GM23338 (cell line): ENCODE measurements at places on chromosomes 6 and 20. TPM values are rescaled to one million over a fixed set of nuclear protein-coding genes. Genes with fewer than 3 reads are reported as not detected.

GRCh38 chr6:68758559-68758958, 123.5 kb downstream of the ADGRB3 start:
- no peak for DNase-seq

DNA sequence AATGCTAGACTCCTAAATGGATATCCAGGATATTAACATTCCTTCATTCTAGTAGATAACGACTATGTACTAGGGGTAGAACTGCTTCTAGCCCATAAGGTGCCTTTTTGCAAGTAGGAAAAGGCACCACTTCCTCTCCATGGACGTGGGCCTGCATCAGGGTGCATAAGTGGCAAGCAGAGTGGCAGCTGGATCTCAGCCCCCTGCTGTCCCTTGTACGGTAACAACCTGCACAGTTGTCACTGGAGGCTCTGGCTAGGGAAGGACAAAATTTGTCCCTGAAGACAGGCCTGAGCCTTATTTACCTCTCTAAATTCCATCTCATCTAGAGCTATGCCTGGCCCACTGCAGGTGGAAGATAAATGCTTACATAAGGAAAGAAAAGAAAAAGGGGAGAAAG, 42.5 kb upstream of the SAYSD1 start:
- no peak for DNase-seq

GRCh38 chr6:84953111-84953755, 188.8 kb upstream of the TBX18 start:
- DNase-seq: peak; percentile 3

- DNase-seq: no peak
Measured at GRCh38 chr20:58453391-58453790, 61.8 kb downstream of the APCDD1L start.

GRCh38 chr20:40690836-40691565, 2.0 kb upstream of the MAFB start:
- DNase-seq: peak; percentile 23

DNA sequence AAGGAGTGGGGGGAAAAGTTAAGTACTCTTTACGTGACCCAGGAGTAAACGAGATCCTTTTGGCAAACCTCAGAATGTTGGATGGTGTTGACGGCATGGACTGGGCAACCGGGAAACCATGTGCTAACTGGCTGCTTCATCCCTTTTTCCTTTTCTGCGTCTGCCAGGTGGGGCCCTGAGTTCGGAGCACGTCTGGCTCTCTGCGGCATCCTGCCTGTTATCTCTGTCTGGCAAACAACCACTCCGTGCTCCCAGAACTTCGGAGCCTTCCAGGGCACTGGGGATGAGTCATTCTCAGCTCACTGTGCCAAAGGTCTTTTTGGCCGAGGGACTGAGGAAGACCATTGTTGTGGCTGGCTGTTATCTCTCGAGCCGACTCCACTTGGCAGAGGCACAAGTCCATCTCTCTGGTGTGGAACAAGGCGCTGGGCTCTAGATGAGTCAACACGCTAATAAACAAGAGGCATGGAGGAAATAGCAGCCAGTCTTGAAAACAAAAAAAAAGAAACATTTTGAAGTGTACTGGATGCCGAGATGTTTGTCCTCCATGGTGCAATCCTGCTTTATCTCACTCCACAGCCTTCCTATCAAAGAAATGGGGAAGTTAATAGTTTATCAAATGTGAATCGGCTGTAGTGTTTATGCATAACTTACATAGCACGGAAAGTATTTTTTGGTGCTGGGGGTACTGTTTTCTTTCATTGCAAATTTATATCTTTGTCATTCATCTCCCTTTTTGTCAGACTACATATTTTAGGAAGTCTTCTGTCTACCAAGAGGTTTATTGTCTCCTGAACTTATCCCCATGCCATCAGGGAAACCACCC, 64.6 kb upstream of the TXNDC5 start:
- DNase-seq: no peak

DNA sequence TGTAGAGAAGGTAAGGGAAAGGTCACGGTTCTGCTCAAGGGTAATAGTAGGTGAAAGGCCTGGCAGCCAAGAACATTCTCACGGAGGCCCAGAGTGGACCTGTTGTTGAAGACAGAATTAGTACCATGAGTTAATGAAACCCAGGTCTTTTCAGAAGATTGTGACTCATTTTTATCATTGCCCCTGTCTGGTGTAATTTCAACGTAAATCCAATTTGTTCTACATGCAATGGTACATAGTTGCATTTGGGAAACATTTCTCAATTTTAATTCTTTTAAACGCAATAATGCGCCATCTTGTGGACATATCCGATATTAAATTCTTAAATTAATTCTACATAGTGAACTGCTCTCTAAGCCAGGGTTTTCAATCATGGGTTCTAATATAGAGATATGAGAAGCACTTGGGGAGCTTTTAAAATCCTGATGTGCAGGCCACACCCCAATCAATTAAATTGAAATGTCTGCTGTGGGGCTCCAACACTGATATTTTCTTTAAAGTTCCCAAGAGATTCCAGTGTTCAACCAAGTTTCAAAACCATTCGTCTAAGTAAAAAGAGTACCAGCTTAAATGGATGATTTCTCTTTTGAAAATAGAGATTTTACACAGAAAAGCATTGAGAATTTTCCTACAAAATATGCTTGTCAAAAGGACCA, 257.4 kb downstream of the PLCB1 start:
- DNase-seq: peak; percentile 69

DNA sequence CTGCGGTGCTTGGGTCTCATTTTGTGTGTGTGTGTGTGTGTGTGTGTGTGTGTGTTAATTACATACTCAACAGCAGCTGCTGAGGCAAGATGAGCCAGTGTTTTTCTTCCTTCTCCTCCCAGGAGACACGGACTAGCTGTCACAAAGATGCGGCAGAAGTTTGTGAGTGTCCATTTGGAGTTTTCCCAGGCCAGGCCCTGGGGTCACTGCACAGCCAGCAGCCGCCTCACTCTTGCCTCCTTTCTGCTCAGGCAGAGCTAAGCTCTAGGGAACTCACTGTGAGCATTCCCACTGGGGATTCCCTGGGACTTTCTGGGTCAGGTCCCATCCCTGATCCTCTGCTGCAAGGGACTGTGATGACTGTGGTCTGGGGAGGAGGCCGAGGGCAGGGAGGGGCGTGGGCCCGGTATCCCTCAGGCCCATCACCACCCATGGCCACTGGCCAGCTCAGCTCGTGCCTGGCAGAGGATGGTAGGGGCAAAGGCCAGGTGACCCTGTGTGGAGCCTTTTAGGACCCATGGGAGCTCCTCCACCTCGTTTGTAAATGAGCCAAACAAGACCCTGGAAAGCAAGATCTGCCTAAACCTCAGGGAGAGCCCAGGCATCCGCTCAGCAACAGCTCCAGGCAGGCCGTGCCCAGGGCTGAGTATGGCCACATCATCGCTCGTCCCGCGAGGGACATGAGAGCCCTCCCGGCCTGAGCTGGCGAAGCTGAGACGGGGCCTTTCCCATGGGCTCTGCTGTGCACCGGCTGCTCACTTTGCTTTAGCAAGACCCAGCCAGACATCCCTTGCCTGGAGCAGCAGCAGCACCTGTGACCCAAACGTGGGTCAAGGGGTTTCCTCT, 102.0 kb downstream of the PSMB1 start:
- no peak for DNase-seq

Gene MYLK2
- total RNA-seq: 0.28 TPM in 1 of 2 replicates, not detected in the other

Gene BPIFB1
- total RNA-seq: not detected in 2 replicates

DNA sequence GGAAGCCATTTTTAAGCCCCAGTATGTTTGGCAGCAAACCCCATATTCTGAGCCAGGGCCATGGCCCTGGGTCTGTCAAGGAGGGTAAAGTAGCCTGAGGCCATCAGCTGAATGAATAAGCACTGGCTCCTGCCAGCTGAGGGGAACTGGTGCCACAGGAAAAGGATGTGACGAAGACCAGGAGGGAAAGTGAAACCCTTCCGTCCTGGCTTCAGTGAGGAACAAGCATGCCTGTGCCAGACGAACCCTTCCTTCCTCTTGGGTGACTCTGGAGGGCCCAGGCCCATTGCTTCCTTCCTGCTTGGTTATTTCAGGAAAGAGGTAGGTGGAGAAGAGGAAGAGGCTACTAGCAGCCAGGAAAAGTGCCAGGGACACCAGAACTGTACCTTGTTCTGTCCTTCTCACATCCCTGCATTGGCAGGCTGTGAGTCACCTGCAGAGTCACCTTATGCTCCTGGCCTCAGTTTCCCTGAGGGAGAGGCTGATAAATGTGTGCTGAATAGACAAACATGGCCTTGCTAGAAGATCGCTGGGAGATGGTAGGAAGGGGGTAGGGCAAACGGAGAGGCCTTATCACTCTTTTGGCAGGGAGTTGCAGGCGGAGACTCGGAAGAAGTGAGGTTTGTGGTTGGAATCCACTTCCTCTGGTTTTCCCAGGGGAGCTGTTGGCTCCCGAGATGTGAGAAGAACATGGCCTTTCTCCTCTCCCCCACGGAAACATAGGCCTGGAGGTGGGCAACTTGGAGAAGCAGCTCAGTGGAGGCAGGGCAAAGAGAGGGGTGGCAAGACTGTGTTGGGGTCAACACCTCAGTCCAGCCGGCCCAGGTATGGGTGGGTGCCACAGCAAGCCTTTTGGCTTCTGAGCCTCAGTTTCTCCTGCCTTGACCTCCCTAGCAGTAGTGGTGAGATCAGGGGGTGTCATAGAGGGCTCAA, 37.4 kb downstream of the COX4I2 start:
- DNase-seq: no peak

Gene AIF1
- 6.2 and 13.3 TPM in 2 replicates for total RNA-seq

- DNase-seq: no peak
Measured at GRCh38 chr6:100171533-100172321, 177.7 kb upstream of the MCHR2 start.

DNA sequence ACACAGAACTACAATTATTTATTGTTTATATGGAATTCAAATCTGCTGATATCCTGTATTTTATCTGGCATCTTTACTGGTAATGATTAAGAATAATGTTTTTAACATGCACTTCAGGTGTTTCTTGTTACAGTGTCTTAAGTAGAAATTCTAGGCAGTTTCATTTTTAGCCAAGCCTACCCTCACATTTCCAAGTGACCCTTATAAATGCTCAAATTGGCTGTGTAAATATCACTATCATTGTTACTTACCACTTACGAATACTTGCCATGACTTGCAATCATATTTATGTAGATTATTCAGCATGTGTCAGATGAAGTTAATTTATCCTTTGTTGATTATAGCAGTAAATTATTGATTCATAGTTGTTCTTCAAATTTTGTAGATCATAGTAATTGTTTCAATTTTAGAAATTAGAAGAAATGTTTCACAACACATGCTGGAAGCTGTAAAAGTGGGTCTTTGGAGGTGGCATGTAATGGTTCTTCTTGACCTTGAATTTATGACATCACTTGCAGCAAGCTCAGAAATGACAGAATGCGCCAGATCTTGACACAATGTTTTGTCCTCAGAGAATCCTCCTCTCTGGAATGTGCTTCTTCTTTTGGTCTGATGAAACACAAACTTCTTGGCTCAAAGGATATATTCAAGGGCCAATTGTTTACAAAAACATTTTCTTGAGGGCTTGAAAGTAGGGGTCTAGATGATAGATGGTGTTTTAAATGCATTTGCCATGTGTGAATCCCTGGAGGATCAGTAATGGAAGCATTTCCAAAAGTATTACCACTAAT, 471.8 kb downstream of the COL12A1 start:
- no peak for DNase-seq

- DNase-seq: peak; percentile 39
Measured at GRCh38 chr20:63254232-63254605, at the start of gene NKAIN4. TSS of gene NKAIN4 (minus strand) at chr20:63254463. CDS start at chr20:63254450, 13 bp downstream.

Gene POLR3F
- 15.7 and 30.6 TPM in 2 replicates for total RNA-seq

Gene C20orf204
- 0.73 and 0.85 TPM in 2 replicates for total RNA-seq

- peak; percentile 68 for DNase-seq
Measured at GRCh38 chr6:43089467-43089866, 13.4 kb downstream of the PTK7 start.

DNA sequence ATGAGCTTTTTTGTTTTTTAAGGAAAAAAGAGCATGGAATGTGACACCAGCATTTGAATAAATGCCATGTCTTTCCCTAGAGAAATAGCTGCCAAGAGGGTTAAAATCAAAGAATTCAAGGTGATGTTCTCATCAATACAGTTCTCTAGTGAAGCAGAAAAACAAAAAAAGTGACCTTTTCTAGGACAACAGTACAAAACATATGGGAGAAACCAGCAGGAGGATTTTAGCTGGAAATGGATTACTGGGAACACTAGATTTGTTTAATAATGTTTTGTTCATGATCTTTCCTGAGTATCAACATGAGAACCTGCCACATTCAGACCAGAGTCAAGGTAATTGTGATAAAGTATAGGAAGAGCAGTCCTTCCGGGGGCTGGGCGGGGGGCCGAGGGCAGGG, 372.2 kb downstream of the LMBRD1 start:
- no peak for DNase-seq

DNA sequence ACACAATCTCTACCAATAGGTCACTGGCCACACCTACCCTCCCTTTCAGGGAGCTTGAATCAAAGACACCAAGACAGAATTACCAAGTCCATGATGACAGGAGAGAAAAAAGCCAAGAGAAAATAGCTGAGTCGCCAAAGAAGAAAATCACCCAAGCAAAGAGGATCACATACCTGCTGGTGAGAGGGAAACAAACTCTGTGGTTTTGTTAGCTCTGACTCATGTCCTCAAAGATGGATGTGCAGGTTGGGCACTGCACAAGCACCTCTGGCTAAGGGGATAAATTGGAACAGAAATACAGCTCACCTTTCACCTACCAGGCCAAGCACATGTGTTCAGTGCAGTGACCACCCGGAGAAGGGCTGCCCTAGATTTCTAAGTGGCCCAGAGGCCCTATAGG, 114.8 kb downstream of the TFAP2A start:
- no peak for DNase-seq

DNA sequence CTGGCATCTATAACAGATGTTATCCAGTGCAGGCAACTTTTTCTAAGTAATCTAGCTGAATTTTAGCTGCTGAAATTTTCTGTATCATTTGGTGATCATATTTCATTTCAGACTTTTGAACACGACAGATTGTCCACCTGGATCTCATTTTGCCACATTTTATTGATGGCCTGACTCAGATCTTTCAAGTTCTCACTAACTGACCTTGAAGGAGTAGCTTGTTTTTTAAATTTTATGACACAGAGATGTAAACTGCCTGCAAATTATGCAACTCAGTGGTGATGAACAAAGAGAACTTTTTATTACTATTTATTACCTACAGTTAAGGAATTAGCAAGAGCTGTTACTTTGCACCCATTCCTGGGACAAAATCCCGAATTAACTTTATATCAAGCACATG, 366.4 kb downstream of the PAX1 start:
- no peak for DNase-seq
